Right renal pelvis (tissue), 4 donors: ENCODE measurements at places on chromosomes 3 and 15. TPM values are rescaled to one million over a fixed set of nuclear protein-coding genes. Genes with fewer than 3 reads are reported as not detected.

The ZNF80 gene
- polyA plus RNA-seq, result 0.06 TPM

The SAMMSON gene
- polyA plus RNA-seq, result 0.11 TPM

The BCL2A1 gene
- 0.22 TPM for polyA plus RNA-seq

The CCRL2 gene
- polyA plus RNA-seq, result 1.2 TPM

GRCh38 chr3:143170676-143171075, 51.1 kb downstream of the CHST2 start:
- no peak for DNase-seq

GRCh38 chr3:139389552-139390368, at the start of gene COPB2:
COPB2 (minus strand) TSS chr3:139389647; CDS start chr3:139389550, 97 bp downstream.
- peak; percentile 99 for DNase-seq

DNA sequence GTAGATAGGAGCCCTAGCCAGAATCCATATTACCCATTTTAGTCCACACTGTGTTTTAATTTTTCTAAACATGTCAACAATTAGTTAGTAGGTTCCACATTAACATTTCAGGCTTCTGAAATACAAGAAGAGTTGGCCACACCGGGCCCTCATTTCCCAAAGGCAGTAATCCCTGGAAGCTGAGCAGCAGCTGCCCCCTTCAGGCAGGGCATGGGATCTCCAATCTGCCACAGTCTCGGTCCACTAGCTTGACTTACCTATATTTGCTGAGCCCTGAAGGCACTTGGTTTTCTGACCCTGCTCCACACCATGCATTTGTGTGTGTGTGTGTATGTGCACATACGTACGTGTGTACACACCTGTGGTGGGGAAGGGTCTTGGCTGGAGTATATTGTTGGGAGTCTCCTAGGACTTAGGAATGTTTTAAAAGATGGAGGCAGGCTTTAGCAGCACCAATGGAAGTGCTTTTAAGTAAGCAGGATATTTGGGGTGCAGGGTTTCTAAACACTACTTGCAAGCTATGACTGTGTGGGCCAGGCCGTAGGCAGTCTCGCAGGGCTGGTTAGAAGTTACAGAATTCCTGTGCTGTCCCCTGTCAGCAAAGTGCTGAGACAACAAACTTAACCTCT, 71.2 kb upstream of the SOX14 start:
- no peak for DNase-seq

GRCh38 chr3:29318251-29318650, 37.4 kb downstream of the RBMS3 start:
- DNase-seq, result no peak

GRCh38 chr3:158333736-158334135, 223.8 kb downstream of the RSRC1 start:
- no peak for DNase-seq

DNA sequence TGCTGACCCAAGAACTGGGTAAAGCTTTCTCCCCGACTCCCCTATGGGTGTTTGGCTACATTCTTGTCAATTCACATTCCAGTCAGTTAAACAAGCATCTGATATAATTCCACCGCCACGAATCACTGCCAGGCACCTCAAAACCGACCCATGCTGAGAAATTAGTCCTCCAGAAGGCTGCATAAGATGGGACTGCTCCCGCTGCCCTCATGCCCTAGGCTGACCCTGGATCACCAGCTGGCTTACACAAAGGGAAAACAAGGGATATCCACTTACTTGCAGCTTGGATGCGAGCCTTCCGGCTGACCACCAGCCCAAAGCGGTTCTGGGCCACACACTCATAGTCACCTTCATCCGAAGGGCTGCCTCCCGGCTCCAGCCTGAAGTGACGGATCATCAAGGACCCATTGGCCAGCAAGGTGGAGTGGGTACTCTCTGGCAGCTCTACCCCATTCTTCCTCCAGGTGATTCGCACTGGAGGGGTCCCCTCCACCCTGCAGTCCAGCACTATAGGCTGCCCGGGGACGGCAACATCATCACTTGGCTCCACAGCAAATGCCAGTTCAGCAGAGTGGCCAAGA, 2.9 kb downstream of the IGDCC3 start:
- DNase-seq, result no peak

DNA sequence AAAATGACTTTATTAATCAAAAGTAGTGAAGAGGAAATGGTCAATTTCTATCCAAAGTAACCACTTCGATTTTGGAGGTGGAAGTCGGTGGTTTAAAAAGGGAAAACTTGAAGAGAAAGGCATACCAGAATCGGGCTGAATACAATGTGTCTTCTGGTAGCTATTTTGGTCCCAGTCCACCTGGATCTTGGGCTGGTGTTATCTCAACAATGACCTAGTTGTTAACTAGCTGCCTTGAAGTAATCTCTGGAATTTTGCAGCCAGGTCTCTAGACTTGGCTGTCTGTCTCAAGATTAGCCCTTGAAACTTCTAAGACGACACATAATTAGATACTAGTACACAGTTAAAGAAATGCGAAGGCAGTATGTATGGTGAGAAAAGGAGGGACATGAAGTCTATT, 409.8 kb downstream of the GRM7 start:
- DNase-seq, result no peak

DNA sequence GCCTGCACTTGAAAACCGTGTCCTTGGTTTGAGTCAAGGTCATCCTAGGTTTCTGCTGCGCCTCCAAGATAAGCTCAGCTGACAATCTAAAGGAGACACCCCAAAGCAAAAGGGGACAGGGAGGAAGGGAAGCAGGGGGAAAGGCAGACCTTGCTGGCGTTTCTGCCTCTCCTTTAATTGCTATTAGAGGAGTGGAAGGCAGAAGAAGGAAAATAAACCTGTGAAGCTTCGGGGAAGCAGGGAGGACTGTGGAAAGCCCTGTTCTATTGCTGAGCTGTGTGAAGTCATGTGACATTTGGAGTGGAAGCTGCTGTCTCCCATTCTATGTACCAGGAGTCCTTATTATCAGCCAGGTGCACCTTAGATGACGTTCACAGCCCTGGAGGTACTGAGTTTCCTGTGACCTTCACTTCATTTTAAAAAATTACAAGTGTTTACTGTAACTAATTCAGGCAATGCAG, 21.5 kb upstream of the CHD2 start:
- DNase-seq, result no peak

- no peak for DNase-seq
These were observed 126.5 kb downstream of the CMSS1 start for GRCh38 chr3:99943931-99944761.

DNA sequence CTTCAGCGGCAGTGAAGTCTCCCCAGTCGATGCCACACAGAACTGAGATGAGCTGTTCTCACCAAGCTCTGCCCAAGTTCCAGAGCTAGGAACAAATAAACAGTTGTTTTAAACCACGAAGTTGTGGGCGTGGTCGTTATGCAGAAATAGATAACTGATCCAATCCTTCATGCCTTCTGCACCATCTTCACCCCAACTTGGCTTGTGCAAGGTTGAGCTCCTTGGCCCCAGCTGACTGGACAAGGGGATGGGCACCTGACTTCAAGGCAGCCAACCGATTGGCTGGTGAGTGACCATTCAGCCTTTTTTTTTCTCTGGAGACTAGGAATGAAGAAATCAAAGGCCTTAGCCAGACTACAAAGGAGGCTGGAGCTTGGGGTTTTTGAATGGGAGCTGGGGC, 23.9 kb downstream of the LINGO1 start:
- DNase-seq, result no peak

DNA sequence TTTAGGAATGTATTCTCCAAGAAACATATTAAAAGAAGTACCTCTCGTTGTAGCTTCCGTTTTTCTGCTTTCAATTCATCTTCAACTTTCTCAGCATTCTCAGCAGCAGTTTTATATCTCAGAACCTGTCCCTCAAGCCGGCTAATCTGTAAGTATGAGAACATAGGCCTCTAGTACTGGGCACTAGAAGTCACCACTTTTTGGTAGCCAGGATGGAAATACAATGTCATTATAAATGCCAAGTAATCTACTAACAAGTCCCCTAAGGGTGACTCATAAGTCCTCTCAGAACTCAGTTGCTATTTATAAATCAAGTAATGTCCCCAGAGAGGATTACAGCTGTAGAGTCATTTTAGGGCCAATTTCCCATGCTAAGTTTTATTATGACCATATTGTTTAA, 61.1 kb downstream of the MLH1 start:
- no peak for DNase-seq

DNA sequence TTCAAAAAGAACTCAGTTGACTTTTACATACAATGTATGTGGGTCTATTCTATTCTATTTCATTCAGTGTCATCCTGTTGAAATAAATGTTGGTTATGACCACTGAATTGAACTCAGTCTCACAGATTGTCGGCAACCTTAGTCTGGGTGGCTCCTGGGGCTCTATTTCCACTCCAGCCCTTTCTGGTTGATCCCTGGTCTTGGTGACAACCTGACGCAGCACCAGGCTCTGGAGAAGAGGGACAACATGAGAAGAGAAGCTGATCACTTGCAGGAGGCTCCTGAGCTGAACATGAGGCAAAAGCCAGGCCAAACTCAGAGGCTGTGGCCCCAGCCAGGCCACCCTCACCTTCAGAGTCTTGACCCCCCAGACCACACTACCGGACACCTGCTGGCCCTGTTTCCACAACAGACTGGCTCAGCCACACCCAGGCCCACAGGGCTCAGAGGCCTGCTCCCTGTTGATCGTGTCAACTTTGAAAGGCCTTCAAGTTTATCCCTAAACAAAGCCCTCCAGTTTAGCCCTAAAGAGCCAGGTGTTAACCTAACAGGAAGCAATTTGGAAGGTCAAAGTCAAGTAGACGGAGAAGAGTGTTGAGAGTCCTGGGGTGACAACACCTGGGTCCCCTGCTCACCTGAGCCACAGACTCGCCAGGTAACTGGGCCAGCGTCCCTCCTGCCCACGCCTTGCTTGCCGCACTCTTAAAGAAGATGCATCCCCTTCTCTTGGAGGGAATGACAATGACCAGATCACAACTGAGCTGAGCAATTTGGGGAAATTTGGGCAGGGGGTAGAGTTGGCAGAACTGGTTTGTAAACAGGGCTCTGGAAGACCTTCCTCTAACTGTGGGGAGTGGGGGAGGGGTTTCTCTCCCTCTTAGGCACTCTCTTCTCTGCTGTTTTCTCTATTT, 15.4 kb upstream of the MUC20 start:
- no peak for DNase-seq

- DNase-seq, result no peak
These were observed 67.3 kb downstream of the VGLL4 start for GRCh38 chr3:11576453-11576852.

DNA sequence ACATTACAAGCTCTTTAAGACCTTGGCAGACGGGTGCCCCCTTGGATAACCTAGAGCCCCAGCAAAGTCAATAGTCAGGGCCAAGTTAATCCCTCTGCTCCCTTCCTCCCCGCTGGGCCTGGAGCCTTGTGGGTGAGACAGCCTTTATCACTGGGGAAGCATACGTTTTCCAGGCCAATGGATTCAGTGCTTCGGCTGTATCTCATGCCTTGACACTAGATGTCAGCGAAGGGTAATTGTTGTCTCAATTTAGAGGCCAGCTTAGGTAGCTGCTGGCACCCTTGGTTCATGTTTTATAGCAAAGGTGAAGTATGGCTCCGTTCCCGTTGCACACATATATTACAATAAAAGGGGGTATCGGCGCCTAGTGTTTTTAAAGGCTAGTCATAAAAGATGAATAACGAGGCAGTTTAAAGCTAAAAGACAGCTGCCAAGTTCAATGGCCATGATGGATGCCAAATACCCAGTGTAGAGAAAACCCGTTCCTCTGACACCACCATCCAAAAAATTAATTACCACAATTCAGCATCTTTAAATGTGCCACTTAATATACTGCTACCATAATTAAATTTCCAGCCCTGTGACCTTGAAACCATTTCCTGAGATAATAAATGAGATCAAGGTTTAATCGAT, 52.3 kb upstream of the BNIP2 start:
- DNase-seq, result no peak

- peak; percentile 70 for DNase-seq
These were observed at the start of gene BOC for GRCh38 chr3:113211330-113212149. BOC (plus strand) TSS chr3:113211557; CDS start chr3:113249803, 38,246 bp downstream.

- DNase-seq, result no peak
These were observed 89.5 kb downstream of the DHX30 start for GRCh38 chr3:47892286-47893040.

DNA sequence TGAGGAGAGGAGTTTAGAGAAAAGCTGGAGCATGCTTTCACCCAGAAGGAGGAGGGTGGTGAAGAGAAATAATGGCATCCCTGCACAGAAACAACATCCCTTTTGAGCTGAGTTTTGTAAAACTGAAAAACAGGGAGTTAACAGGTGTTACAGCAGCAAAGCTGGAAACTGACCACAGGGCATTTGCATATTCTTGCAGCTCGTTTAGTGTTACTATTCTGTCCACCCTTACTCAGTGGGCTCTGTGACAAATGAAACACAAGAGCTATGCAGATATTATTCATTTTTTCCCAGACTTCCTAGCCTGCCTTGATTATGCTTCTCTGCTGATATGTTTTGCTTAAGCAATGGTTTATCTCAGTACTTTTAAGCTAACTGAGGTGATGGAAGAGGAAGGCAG, 272.0 kb downstream of the NEK10 start:
- DNase-seq, result no peak

DNA sequence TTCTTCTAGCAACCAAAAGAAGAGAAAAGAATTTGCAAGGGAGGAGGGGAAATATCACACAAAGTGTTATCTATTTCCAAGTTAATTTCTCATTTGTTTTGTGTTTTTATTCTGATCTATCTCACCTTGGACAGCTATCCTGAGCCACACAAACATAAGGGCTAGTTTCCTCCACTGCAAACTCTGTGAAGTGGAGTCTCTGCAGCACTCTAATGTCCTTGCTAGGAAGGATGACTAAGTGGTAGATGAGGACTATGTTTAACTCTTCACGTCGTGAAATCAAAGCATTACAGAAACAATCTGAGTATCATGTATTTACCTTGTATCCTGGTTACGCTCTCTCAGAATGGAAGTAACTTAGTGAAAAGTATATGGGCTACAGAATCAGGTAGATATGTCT, 33.9 kb upstream of the CHRM5 start:
- no peak for DNase-seq

GRCh38 chr15:59553879-59554735, 57.5 kb upstream of the GCNT3 start:
- DNase-seq, result no peak

DNA sequence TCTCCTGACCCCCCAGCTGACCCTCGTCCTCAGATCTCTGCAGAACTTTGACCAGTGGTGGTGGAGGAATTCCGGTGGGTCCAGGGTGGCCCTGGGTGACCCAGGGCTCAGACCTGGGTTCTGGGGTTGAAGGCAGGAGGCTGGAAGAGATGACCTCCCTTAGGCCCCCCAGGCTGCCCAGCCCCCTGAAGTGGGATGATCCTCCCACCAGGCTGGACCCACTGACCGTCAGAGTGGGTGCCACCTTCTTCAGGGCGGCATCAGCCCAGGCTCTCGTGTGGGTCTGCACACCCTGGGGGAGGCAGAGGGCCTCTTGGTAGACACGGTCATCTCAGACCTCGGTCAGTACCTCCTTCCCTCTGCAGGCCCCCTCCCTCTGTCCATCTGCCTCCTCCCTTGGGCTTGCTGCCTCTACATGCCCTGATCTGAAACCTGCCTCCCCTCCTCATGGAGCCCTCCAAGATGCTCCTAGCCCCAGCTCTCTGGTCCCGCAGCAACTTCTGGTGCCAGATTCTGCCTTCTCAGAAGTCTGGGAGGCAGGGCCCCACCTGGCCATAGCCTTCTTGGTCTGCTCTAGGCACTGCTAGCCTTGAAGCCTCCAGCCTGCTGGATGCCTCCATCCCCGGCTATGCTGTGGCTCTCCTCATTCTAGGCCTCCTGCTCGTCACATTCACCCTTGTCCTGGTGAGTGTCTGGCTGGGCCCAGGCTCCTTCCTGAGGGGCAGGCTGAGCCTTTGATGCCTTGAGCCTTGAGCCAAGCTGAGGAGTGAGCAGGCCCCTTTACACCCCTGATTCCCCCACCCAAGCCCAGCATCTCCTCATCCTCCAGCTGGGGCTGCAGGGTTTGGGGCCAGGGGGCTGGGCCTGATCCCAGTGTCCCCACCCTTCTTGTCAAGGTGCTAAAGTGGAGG, 49.1 kb upstream of the CSPG4 start:
- DNase-seq, result no peak

GRCh38 chr15:58332676-58333400, 99.0 kb upstream of the LIPC start:
- no peak for DNase-seq
